HL-60 (cell line): ENCODE measurements at places on chromosomes 3 and 15.
A peak's percentile ranks its signal among the peaks of the same experiment; 100 is the strongest.

GRCh38 chr3:178100908-178101307 is 435.3 kb upstream of the KCNMB2 start:
- DNase-seq: no peak

- no peak for DNase-seq
Observed at GRCh38 chr15:70519616-70520015, 243.7 kb downstream of the UACA start.

DNA sequence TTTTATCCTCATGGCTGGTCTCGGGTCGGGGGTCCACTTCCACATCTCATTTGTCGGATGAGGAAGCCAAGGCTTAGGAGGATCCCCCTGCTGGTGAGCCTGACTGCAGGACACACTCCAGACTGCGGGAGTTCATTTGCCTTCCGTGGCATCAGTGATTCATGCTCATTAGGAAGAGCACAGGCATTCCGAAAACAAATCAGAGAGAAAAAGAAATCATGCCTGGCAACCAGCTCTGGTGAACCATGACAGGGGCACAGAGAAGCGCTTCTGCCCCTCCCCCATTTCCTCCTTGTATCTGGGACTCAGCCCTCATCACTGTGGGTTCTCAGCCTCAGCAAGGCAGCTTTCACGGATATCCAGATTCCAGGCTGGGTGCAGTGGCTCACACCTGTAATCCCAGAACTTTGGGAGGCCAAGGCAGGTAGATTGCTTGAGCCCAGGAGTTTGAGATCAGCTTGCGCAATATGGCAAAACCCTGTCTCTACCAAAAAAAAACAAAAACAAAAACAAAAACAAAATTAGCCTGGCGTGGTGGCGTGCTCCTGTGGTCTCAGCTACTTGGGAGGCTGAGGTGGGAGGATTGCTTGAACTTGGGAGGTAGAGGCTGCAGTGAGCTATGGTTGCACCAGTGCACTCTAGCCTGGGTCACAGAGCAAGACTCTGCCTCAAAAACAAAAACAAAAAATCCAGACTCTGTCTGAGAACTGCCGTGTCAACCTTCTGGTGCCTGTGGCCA is 28.4 kb downstream of the IRAK2 start:
- peak; percentile 29 for DNase-seq

- DNase-seq: no peak
Observed at GRCh38 chr15:38885001-38885400, 320.4 kb upstream of the RASGRP1 start.

DNA sequence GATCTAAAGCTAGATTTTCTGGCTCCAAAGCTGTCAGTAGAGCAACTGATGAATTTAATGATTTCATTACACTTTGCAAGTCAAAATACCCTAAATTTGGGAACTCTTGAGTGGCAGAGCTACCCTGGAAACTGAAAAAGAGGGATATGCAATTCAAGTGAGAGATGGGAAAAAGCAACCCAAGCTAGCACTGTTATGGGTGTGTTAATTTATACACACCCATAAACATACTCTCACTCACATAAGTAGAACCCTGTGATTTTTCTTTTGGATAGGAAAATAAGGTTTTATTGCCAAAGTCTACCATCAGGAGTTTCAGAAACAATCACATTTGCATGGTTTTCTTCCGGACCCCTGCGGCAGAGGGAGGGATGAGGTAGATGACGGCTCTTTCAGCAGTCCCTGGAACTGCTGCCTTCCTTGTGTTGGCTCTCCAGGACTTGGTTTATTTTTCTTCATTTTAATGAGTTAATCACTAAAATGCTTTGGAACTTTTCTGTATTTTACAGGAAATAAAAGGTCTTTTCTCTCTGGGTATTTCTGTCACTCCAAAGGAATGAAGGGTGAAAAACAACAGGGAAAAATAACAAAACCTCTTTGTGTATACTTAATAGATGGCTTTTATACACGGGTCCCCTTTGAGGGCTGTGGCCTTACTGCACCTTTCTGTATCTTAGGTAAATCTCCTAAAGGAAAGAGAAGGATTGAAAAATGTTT is 63.8 kb downstream of the TTC23 start:
- no peak for DNase-seq

DNA sequence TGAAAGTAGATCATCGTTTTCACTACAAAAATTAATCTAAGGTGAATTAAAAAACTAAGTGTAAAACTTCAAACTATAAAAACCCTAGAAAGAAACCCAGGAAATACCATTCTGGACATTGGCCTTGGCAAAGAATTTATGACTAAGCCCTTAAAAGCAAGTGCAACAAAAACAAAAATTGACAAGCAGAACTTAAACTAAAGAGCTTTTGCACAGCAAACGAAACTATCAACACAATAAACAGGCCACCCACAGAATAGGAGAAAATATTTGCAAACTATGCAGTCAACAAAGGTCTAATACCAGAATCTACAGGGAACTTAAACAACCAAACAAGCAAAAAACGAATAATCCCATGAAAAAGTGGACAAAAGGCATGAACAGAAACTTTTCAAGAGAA is 302.0 kb downstream of the CHST2 start:
- DNase-seq: no peak

DNA sequence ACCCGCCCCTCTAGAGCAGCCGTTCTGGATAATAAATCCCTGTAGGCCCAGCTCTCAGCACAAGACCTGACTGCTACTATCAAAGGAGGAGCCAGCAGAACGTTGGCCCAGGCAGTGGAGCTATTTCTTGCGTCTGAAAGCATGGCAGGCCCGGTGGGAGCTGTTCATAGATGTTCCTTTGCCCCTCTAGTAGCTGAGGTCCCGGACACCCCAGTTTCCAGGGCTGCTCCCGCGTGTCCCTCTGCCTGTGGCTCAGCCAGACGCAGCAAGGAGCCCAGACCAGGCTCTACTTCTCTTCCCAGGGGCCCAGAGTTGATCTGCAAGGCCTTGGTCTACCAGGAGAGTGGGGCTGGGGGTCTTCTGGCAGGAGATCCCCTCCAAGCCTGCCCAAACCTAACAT is 76.1 kb downstream of the FAM174B start:
- DNase-seq: no peak

DNA sequence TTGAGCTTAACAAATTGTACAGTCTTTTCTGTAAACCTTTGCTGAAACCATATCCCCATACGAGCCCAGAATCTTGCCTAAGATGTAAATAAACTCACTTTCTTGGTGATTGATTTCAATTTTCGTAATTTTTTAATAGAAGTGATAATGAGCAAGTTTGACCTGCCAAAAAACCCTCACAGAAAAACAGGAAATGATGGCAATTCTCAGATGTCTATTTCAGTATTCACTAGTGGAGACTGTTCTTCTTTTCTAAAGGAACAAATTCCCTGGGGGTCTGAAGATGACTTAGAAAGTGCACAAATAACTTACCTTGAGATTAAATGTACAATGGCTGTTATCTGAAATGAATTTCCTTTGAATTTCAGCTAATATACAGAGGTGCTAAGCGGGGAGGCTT is 116.5 kb upstream of the CMC1 start:
- no peak for DNase-seq

GRCh38 chr3:111324151-111324550 is 217.8 kb upstream of the CD96 start:
- no peak for DNase-seq

- DNase-seq: no peak
Observed at GRCh38 chr15:91498749-91499062, 354.8 kb upstream of the SLCO3A1 start.

DNA sequence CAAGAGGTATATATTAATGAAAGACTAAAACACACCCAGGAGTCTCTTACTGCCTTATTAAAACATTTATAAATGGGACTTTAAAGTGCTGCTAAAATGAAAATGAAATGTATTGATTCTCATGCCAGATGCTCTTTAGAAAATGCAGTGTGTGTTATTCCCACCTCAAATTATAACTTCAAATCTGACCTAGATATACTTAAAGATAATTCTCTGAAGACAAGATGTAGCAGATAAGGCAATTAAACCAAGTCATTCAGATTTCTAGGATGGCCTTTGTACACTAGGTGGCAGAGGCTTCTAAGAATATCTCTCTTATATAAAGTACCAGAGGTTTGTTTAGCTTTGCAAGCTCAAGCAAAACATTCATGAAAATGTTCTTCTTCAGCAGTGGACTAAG is 26.9 kb upstream of the GOLGA8B start:
- no peak for DNase-seq

- no peak for DNase-seq
Observed at GRCh38 chr15:89785064-89785773, 9.1 kb downstream of the MESP2 start.

- DNase-seq: no peak
Observed at GRCh38 chr3:125121246-125122010, 65.6 kb upstream of the HEG1 start.

DNA sequence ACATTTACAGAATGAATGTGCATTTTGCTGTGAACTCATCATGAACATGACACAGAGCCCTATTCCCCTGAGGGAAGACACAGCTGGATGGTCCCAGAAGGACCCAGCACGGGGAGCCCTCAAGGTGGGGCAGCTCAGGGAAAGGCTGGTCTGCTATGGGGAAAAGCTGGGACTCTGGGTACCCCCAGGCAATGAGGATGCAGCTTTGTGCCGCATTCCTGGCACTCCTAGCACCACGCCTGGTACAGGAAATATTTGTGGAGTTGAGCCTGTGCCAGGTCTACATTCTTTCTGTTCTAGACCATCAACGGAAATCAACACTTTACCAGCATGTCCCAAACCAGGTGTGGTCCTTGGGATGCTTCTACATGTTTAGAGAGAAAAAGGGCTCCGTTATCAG is 74.0 kb downstream of the SRGAP3 start:
- no peak for DNase-seq

- DNase-seq: no peak
Observed at GRCh38 chr3:29515451-29515850, 234.6 kb downstream of the RBMS3 start.

GRCh38 chr15:45714590-45715488 is 80.0 kb downstream of the SQOR start:
- DNase-seq: peak; percentile 57

GRCh38 chr3:43161684-43162229 is 55.9 kb upstream of the POMGNT2 start:
- DNase-seq: no peak

GRCh38 chr3:52322466-52322865 is 6.3 kb downstream of the DNAH1 start:
- no peak for DNase-seq

DNA sequence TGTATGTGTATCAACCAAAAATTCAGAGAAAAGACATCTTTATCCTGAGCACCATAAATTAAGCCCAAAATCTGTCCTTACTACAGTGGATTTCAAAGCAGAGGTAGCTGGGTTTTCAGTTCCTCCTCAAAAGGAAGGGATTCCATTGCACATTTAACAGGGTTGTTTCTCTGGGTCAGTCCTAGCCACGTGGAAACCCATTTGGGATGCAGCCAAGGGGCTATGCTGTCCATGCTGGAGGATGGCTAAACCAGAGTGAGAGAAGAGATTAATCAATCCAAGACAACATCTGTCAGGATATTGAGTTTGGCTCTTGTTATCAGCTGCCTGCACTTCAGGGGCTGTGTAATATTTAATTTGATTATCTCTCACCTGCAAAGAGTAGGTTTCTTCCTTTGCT is 28.1 kb downstream of the LSAMP start:
- DNase-seq: no peak

GRCh38 chr15:77418391-77418965 is 1.4 kb downstream of the PEAK1 start:
- no peak for DNase-seq

GRCh38 chr15:45391746-45392583 is 13.6 kb upstream of the GATM start:
- DNase-seq: no peak

DNA sequence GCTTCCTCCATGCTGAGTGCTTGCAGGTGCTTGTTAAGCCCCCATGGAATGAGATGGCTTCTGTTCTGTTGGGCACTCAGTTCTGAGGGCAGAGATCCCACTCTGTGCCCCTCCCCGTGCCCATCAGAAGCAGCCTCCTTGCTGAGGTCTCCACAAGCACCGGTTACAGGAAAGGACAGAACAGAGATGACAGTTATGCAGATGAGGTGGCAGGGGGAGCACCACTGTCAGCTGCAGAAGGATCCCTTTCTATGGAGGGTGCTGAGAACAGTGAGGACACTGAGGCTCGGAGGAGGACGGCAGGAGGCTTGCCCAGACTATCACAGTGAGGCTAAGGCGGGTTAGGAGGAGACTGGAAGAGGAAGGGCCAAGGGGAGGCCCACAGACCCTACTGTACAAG is 12.4 kb downstream of the CACNA2D2 start:
- no peak for DNase-seq

- DNase-seq: no peak
Observed at GRCh38 chr15:54660356-54660755, 536.4 kb downstream of the RSL24D1 start.

DNA sequence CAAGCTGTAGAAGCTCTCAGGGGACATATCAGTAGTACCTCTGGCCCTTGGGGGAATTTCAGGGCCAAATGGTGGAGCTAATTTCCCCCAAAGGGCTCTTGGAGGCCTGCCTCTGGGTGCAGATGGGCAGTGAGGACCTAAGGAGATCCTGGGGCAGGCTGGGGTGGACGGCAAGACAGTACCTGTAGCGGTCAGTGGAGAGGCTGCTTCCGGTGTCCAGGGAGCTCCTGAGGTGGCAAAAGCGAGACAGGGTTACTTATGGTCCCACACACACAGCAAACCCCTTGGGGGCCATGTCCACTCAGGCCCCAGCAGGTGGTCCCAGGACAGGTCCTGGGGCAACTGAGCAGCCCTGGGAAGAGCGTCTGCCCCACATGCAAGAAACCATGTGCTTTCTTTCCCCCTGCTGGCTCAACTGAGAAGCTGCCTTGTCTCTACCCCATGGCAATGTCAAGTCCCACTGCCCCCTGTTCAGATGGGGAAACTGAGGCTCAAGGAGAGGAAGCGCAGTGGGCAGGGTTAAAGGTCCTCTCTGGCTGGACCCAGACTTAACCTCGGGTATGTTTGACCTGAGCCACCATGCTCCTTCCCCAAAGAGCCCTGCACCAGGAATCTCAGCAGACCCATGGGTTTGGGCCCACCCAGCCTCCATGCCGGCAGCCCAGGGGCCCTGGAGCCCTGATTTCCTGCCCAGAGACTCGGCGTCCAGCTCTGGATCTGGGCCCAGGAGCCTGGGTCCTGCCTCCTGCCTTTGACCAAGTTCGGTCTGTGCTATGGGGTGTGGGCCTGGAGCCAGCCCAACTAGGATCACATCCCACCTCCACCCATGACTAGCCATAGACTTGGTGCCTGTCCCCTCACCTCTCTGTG is 25.7 kb downstream of the IQSEC1 start:
- no peak for DNase-seq

- DNase-seq: no peak
Observed at GRCh38 chr3:72836923-72837322, 11.3 kb downstream of the SHQ1 start.

- no peak for DNase-seq
Observed at GRCh38 chr15:73607843-73608242, 25.3 kb downstream of the NPTN start.

GRCh38 chr3:78041486-78041885 is 1001.6 kb downstream of the ROBO2 start:
- no peak for DNase-seq

DNA sequence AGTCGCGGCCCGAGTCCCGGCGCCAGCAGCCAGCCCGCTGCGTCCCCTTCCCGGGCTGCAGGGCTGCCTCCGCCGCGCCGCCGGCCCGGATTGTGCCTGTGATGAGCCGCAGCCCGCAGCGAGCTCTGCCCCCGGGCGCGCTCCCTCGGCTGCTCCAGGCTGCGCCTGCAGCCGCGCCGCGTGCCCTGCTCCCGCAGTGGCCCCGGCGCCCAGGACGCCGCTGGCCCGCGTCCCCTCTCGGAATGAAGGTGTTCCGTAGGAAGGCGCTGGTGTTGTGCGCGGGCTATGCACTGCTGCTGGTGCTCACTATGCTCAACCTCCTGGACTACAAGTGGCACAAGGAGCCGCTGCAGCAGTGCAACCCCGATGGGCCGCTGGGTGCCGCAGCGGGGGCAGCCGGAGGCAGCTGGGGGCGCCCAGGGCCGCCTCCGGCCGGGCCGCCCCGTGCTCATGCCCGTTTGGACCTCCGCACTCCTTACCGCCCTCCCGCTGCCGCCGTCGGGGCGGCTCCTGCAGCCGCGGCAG is 1.2 kb downstream of the CHST2 start:
- DNase-seq: no peak
